ENCODE measurements at places on chromosomes 12 and 14. TPM values are rescaled to one million over a fixed set of nuclear protein-coding genes. Genes with fewer than 3 reads are reported as not detected.

GRCh38 chr14:66395300-66395699, 90.9 kb upstream of the CCDC196 start:
- DNase-seq = no peak

Gene SLC17A8
- 0.37 TPM for total RNA-seq

DNA sequence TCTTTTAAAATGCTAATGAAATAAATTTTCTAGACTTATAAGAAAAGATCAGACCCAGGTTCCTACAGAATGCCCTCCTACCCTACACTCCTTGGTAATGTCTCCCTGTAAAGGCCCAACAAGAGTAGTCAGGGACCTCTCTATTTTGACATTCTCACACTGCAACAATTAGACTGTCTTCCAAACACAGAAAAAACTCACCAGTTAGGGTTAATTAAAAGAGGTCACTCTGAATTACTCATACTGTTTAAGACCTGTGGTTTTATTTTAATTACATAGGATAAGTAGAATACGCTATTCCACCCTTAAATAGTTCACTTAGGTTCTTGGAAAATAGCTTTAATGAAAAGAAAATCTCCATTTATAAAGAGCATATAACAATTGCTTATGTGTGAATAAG, 142.4 kb downstream of the ITPR2 start:
- no peak for DNase-seq

DNA sequence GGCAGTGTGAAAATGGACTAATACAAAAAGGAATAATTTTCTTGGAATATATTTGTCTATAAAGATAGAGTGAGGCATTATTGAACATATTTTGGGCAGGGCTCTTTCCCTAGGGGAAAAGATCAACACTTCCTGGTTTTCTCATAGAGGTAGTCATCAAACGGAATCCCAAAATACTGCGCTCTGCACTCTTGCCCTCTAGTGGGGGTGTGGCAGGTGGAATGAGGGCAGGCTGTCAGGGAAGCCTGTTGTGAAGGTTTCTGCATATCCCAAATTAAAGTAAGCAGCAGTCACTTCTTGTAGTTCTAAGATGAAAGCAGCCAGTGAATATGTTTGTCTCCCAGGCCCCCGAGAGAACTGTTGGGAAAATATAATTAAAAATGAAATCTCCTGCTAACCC, 666.8 kb upstream of the TMEM132C start:
- no peak for DNase-seq

Gene TBPL2
- not detected for total RNA-seq

Measured in right lobe of liver (tissue), 6 donors.